Activated CD8-positive, alpha-beta memory T cell treated with anti-CD3 and anti-CD28 coated beads for 1 hour (primary cell): ENCODE measurements at places on chromosomes 2 and 18.

DNA sequence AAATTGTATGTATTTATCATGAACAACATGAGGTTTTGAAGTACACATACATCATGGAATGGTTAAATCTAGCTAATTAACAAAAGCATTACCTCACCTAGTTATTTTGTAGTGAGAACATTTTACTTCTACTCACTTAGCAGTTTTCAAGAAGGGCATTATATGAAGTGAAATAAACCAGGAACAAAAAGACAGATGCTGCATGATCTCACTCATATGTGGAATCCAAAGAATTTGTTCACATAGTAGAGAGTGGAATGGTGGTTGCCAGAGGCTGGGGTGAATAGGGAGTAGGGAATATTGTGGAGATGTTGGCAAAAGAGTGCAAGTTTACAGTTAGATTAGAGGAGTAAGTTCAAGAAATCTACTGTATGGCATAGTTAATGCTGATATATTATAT lies 292.0 kb downstream of the ASXL3 start:
- DNase-seq, result no peak

DNA sequence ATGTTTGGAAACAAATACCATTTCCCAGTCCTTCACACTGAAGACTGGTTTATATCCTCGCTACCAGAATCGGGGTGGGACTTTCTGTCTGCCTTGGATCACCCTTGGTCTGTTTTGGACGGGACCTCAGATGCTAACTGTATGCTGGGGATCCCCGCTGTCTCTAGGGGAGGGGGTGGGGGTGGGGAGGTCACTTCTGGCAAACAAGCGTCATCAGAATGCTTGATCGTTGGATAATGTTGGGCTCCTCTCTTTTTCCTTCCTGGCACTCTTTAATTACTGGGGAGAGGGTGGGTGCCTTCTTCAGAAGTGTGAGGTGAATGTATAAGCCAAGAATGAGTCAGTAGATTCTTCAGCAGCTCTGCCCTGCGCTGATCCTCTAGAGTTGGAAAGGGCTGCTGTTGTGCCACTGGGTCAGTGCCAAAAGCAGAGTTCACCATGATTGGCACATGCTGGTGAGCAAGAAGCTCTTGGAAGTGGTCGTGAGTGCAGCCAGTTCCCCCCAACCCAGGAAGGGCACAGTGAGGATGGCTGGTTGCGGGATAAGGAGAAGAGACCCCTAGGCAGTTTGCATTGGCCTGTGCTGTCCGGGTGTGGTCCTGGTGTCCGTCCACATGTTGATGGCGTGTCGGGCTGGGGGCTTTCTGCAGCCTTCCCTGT lies 32.2 kb downstream of the DGKD start:
- DNase-seq, result no peak

DNA sequence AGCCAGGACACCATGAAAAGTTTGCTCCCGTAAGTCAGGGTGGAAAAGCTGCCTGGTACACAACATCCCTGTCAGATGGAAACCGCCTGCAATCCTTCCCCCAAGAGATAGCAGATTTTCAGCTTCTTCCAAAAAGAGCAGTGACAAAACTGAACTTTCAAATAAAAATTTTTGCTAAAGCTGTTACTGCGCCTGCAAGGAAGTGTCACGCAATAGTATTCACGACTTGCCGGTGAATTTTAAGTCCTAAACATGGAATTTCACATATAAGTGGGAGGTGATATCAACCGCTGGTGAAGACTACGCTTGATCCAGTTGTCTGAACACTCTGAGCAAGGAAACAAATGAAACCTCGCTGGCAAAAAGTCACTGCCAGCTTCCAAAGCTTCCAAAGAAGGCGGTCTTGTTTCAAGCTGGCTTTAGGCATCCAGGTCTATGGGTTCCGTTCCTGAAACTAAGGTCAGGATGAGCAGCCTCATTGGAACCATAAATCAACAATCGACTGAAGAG lies 2.8 kb downstream of the COL6A3 start:
- no peak for DNase-seq

GRCh38 chr2:200748779-200749178 lies 62.9 kb upstream of the BZW1 start:
- DNase-seq, result no peak

DNA sequence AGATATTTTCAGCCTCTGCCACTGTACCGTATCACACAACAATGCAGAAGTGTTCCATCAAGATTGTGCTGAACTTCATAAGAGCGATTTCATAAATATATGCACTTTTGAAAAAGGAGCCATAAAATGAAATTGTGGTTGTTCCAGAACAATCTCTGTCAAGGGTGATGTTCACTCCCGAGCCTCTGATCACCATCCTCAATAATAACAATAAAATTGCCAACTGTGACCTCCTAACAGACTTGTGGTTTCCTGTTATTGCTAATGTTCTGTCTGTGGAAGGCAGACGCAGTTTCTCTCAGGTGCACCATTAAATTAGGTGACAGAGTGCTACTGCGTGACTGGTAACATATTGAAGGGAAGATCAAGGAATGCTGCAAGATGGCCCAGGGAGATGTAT lies 383.7 kb downstream of the SOCS6 start:
- no peak for DNase-seq

DNA sequence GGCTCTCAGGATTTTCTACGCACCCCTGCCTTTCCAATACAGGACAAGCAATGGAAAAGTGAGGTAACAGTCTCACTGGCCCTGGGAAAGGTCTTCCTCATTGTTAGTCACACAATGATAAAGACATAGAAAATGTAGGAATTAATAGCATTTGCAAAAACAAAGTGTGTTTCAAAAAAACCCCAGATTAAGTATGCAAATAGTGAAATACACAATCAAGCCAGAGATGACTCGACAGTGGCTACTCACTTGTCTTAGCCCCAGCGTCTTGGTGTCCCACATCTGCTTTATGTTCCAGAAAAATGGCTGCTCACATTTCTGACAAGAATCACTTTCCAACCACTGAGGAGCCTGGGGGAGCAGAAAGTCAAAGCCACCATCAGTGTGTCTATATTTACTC lies 47.0 kb upstream of the AP1S3 start:
- no peak for DNase-seq

GRCh38 chr18:48859311-48860268 lies 91.2 kb downstream of the SMAD7 start:
- no peak for DNase-seq

DNA sequence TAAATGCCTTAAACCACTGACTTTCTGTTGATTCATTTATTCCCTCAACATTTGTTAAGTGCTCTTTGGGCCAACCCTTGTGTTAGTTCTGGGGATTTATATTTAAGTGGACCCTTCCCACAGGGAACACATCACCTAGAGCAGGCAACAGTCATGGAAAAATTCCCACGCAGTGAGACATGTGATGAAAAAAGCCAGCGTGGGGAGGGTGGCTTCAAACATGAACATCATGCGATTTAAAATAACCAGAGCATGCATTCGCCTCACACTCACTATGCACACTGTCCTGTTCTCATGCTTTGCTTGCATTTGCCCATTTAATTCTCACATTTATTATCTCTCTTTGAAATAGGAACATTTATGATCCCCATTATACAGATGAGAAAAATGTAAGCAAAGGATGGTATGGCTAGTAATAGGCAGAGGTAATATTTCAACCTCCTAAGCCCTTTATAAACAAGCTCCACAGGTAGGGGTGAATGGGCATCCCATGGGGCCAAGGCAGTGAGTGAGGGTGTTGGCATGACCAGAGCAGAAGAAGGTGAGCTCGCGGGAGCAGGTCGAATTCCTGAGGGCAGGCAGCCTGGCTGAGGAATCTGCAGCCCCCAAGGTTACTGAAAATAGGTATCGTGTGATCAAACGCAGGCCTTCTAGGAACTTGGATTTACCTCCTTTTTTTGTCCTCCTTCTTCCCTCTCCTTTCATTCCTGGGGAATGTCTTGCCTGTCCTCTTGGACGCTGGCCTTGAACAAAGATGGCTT lies 297.8 kb downstream of the MYCN start:
- no peak for DNase-seq

DNA sequence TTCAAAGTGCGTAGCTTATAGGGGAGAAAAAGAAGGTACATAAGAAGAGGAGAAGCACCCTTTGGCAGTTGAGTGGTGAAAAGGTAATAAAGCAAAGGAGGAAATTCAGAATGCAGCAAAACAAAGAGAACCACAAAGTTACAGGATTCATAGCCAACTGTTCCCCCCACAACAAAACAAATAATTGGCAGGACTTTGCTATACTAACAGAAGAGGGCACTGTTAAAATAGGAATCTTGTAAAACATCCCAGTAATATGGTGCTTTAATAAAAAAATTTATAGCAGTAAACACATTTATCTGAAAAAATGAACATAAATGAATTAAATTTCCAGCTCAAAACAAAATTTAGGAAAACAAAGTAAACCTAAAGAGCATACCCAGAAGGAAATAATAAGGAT lies 42.3 kb downstream of the R3HDM1 start:
- no peak for DNase-seq

GRCh38 chr18:46110406-46110805 lies 6.2 kb downstream of the HAUS1 start:
- DNase-seq, result no peak

- DNase-seq, result no peak
Observed at GRCh38 chr2:229832510-229832898, 89.3 kb downstream of the TRIP12 start.

DNA sequence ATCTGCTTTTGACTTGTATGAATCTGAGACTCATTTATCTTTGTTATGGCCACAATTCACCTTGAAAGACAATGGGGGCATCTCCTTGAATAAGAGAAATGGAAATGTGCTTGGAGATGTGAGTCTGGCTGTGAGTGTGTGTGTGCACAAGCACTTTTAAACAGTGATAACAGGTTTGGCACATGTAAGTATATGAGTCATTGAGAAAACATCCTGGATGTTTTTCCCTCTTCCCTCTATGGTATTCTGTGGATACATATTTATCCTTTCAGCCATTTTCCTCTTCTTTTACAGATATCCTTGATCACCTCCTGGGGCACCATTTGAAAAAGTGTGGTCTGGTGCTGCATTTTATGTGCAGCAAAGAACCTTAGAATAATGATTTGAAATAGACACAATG lies 317.3 kb upstream of the THUMPD2 start:
- no peak for DNase-seq

DNA sequence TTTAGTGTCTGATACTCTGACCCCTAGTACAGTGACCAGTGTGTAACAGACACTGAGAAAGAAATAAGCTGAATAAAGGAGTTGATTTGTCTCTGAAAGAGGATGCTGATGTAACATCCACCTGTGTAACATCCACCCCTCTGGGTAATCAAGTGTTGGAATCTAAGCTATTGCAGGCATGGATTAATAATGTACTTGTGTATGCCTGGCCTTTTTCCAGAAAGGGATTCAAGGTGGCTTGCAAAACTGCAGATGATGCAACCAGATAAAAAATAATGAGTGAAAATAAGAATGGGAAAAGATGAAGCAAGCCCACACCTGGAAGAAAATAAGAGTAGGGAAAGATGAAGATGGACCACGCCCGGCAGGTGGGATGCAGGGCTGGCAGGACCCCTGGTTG lies 48.2 kb upstream of the FOXI3 start:
- DNase-seq, result no peak

- DNase-seq, result no peak
Observed at GRCh38 chr18:65221736-65222135, 529.1 kb upstream of the CDH7 start.

DNA sequence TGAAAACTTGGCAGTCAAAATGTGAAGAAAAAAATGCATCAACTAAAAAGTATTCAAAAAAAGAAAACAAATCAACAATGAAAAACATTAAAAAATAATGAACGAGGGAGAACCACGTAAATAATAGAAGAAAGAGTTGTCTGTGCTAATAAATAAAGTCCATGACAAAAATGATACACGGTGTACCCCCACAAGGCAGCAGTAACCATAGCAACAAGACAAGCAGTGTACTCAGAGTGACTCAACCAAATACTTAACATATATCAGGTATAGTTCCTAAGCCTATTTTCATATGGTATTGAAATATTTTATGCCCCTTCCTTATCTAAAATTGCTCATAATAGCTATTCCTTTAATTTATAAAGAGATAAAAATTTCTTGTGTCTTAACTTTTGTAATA lies 162.3 kb upstream of the TMEM200C start:
- no peak for DNase-seq

GRCh38 chr2:206805887-206806607 lies 40.6 kb downstream of the FASTKD2 start:
- no peak for DNase-seq
